T1000 (cell line): ENCODE measurements at places on chromosomes 11 and 22.

DNA sequence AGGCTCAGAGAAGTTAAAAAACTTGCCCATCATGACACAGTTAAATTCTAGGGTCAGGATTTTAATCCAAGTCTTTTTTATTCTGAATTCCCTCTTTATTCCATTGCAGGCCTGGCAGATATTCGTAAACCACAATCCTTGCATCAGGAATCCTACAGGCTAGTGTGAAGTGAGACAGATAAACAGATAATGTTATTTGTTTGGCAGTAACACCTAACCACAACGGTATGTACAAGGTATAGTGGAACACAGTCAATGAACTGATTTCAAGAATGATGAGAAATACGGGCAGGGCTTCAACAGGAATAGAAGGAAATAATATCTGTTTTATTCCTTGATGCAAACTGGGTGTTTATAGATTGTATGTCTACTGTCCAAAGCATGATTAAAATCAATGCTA lies 32.0 kb upstream of the NARS2 start:
- no peak for DNase-seq

DNA sequence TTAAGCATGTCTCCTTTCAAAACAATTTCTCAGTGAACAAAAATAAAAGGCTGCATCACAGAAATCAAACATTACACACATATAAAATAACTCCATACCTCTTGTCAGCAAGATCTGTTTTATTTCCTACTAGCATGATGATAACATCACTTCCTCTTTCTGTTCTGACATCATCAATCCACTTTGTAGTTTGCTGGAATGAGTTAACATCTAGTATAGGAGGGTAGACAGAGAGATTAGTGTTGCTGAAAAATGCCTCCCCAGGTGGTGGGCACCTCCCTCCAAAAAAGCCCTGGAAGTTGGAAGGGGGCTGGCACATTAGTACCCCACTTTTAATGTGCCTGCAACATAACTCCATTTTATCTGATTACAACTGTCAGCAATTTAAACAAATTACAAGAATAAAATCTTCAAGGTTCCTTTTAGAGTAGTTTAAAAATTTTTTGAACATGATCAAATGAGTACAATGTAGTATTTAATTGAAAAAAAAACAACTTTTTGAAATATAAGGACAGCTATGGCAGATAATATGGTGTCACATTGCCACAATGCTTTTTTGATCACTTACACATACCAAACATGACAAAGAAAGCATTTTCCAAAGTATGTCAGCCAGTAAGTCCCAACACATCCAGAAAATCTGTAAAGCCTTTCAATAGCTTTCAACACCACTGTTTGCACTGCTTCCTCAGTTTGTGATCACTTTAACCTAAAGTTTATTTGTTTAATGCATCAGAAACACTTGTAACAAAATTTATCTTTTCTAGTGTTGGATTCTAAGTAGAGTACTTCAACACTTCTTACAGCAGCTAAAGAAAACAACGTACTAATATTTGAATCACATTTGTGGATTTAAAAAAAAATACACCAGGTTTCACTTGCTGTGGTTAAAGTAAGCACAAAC lies 44.5 kb downstream of the RAB6A start:
- DNase-seq: no peak

GRCh38 chr22:46560696-46561295 lies 23.4 kb upstream of the CELSR1 start:
- DNase-seq: no peak

DNA sequence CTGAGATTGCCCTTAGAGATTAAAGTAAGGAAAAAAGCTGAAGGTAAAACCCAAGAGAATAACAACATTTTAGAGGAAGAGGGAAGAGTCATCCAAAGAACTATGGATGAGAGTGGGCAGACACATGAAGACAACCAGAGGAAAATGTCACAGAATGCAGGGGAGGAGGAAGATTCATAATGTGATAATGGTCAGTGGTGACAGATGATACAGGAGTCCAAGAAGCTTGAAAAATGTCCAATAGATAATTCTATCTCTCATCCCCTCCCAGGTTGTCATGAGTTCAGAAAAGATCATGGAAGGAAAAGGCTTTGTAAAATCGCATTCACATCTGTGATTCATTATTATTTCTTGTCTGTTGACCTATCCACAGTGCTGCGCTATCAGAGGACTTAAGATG lies 282.3 kb upstream of the CCDC90B start:
- no peak for DNase-seq

GRCh38 chr22:32917577-32918354 lies 116.3 kb downstream of the TIMP3 start:
- DNase-seq: no peak

DNA sequence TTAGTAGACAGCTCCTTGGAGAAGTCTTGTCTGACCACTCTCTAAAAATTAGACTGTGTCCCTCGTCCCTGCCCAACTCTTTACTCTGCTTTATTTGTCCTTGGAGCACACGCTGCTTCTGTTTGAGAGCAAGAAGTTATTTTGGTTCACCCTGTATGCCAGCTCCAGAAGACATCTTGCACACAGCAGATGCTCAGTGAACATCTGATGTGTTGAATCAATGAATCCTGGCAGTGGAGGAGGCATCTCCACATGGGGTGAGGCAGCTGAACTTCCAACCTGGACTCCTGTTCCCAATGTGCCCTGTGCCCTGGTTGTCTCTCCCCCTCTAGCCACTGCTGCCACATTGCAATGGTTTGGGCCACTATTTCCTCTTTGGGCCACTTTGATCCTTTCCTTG lies 213.6 kb downstream of the CEP164 start:
- DNase-seq: no peak

DNA sequence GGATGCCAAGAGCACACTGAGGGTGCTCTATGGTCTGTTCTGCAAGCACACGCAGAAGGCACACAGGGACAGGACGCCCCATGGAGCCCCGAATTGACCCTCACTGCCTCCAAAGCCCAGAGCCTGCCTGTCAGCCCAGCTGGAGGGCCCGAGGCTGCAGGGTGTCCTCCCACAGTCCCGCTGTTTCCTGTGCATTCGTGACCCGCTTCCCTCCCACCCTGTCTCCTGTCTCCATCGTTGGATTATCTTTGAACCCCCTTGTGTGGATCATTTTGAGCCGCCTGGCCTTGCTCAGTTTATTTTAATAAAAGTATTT lies 25.6 kb downstream of the PARVG start:
- no peak for DNase-seq

- no peak for DNase-seq
These were observed 47.3 kb downstream of the GRIK4 start for GRCh38 chr11:120558744-120559431.
